MV-4-11 (cell line): ENCODE measurements at places on chromosomes 2 and 18.

- peak; percentile 49 for DNase-seq
Measured at GRCh38 chr2:218995972-218996711, 2.9 kb upstream of the CRYBA2 start.

DNA sequence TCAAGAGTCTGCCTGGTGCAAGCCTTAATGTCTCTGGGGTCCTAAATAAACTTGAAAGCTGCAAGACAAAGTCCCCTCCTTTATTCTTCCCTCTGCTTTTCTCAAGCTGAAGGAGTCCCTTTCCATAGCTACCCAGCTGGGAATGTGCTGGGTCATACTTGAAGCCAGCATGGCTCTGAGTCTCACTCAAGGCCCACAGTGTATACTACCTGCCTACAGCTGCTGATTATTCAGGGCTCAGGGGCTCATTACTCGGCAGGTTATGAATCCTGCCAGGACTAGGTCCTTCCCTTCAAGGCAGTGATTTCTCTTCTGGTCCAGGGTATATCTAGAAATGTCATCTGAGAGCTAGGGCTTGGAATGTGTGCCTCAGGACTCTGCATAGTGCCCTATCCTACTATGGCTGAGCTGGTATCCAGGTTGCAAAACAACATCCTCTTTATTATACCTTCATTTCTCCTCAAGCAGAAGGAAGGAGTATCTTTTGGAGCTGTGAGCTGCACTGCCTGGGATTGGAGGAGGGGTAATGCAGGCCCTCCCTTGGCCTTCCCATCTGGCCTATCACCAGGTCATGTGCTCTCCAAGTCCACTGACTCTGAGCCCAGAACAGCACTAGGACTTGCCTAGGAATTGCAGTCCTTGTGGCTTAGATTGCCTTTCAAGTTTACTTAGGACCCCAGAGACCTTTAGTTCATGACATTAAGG, 22.3 kb downstream of the IL1RN start:
- no peak for DNase-seq

DNA sequence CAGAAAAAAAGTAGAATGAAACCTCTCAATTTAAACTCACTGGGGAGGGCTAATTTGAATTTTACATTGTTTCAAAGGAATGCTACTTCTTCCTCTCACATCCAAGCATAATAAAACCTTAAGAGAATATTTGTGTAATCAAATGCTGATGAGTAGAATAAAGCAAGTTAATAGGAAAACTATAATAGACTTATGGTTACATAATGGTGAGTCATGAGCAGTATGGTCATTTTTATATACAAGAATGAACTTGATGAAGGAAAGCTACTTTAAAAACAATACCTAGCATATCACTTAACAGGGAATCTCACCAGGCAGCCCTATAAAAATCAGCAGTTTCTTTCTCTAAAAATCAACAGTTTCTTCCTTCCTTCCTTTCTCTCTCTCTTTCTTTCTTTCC, 80.3 kb downstream of the VSNL1 start:
- no peak for DNase-seq

- DNase-seq: no peak
Measured at GRCh38 chr18:25053466-25053865, 298.5 kb downstream of the ZNF521 start.

GRCh38 chr2:10700078-10700803, 10.5 kb upstream of the NOL10 start:
- no peak for DNase-seq

DNA sequence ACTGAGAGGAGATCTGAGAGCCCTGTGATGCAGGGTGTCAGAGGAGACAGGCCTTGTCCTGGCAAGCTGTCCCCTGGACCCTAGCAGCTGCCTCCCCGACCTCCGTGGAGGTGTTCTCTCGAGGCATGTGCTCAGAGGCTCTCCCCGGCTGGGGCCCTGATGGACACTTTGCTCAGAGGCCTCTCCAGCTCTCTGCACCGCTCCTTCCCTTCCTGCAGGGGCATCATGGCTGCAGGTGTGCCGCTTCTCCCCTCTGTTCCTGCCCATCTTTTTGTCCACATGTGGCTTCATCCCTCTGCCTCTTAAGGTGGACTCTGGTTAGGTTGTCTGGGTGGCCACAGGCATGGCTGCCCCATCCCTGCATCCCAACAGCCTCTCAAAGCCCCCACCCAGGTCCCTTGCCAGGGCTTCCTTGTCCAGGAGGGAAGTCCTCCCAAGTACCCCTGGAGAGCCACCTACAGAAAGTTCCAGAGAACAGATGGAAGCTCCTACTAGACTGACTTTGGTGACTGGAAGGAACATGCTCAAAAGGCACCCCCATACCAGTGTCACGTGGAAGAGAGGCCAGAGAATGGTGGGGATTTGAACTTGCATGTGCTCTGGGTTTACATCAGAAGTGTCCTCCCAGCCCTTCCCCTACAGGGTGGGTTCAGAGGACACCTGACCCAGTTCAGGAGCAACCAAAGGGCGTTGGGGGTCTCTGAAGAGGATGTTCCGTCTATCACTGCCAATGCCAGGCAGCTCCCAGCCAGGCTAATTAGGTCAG, 120.4 kb downstream of the KLHL29 start:
- DNase-seq: no peak

- no peak for DNase-seq
Measured at GRCh38 chr2:32877587-32878510, 68.9 kb upstream of the LTBP1 start.

DNA sequence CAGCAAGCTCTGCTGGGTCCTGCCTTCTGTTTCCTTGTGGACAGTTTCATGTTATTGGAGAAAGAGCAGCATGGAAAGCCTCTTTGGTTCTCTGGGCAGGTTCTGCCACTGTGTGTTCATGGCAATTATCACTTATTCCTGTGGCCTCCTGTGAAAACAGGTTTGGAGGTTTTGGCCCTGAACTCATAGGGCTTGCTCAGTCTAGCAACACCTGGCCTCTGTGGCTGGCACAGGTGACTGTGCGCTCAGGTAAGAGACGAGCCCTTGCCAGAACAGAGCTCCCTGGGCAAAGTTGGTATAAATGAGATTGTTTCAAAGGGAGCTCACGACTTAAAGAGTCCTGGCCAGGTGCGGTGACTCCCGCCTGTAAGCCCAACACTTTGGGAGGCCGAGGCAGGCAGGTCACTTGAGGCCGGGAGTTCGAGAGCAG, 5.7 kb downstream of the CEP68 start:
- no peak for DNase-seq

DNA sequence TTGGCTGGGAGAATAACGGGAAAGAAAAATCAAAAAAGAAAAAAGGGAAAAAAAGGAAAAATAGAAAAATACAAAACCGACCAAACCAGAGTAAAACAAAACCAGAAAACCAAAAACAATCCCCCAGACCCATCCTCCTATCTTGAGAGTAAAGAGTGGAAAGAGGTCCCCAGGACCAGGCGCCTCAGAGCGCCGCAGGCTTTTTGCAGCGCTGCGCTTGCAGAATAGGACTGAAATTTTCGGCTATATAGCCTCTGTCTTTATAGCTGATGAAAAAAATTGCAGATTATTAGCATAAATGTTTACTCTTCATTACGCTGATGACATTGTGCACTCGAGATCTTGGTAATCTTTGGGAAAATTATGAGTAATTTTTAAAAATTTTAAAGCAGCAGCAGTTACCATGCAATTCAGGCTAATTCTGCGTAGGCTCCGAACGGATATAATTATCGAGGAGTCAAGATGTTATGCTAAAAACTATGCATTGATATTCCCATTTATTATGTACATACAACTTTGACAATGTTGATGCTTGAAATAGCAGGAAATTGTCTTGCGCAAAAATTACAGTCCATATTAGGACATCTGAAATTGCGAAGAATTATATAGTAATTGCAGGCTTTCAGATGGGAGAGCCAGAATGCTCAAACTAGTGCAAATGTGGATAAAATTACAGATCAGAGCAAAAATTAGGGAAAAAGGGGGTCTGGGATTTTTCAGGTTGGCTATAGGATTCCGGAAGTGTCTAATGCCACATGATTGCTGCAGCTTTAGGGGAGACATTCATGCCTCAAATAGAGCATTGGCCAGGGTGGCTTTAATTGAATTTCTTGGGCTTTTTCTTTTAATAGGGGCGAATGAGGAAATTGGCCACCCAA, 8.3 kb downstream of the DLX1 start:
- no peak for DNase-seq

DNA sequence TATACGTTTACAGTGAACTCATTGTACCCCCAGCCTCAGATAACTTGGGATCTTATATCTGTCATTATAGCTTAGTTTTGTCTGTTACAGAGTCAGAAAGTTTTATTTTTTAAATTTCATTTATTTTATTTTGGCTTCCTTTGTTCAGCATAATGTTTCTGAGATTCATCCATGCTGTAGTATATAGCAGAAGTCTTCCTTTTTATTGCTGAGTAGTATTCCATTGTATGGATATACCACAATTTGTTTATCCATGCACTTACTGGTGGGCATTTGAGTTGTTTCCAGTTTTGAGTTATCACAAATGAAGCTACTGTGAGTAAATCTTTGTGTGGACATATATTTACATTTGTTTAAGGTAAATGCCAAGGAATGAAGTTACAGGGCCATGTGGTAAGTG, 122.3 kb downstream of the ADCYAP1 start:
- no peak for DNase-seq

- no peak for DNase-seq
Measured at GRCh38 chr2:131126436-131126835, 21.3 kb downstream of the PLEKHB2 start.

- DNase-seq: no peak
Measured at GRCh38 chr2:85388878-85389538, 21.2 kb downstream of the CAPG start.

DNA sequence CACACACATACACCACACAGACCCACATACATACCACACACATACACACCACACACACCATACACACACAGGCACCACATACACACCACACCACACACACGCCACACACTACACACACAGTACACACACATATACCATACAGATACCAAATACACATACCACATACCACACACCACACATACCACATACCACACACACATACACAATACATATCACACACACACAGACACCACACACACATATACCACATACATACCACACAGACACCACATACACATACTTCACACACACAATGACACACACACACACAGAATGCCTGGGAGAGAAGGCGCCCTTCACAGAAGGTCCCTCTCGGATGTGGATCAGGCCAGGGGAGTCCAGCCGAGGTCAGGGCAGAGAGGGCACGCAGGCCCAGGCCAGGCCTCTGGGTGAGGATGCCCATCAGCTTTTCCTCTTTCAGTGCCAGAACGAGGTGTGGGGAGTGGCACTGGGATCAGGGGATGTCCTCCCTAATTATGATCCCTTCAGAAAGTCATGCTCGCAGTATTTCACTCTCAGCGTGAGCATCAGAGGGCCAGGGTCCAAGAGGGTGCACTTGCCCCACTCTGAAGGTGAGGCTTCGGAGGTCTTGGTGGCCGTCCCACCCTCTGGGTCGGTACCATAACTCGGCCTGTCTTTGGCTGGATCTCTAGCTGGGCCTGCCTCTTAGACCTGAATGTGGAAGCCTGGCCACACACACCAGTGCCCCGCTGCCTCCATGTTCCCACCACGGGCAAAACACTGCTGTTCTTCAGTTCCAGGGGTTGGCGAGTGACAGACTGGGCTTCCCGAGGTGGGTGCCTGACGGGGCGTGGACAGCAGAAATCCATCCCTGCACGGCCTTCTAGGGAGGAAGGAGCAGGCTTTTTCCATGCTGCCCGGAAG, 70.6 kb upstream of the ODC1 start:
- no peak for DNase-seq

- DNase-seq: no peak
Measured at GRCh38 chr2:42457011-42457410, 36.8 kb downstream of the KCNG3 start.
